Colonic mucosa (tissue), 4 donors: ENCODE measurements at places on chromosomes 13 and 19. TPM values are rescaled to one million over a fixed set of nuclear protein-coding genes. Genes with fewer than 3 reads are reported as not detected.

DNA sequence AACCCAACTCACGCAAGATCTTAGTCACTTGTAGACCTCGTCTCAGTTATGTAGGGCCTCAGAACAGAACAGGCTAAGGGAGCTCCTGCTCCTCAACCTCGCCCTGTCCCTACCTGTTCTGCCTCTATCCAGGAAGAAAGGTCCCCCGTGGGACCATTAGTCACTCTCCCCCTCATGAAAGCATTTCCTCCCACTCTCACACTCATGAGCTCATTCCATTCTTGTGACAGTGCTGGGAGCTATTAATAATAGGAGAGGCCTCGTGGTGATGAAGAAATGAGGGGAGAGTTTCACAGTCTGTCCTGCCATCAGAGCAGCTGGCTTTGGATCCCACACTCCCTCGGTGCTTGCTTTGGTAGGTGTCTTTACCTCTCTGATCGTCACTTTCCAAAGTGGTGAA is 10.2 kb downstream of the PPP2R1A start:
- no peak for DNase-seq

The TMEM255B gene
- 4.2 TPM for total RNA-seq

DNA sequence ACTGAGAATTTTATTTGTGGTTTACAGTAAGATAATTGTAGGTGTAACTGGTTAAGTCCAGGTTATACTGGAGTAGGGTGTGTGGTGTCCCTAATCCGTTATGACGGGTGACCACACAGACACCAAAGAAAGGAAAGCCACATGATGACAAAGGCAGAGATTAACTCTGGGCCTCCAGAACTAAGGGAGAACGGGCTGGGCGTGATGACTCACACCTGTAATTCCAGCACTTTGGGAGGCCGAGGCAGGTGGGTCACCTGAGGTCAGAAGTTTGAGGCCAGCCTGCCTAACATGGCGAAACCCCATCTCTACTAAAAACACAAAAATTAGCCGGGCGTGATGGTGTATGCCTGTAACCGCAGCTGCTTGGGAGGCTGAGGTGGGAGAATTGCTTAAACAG is 10.2 kb upstream of the FUT2 start:
- DNase-seq = no peak

GRCh38 chr13:98368019-98368418 is 190.9 kb upstream of the RNF113B start:
- no peak for DNase-seq

The ZNF85 gene
- 2.4 TPM for total RNA-seq

- no peak for DNase-seq
These were observed 9.9 kb upstream of the SPART start for GRCh38 chr13:36356058-36356457.
